LHCN-M2 (cell line): ENCODE measurements at places on chromosomes 4 and X. TPM values are rescaled to one million over a fixed set of nuclear protein-coding genes. Genes with fewer than 3 reads are reported as not detected.

The SLC34A2 gene
- not detected in 2 replicates for total RNA-seq

The GPR50 gene
- total RNA-seq = not detected in 2 replicates

The MBNL3 gene
- total RNA-seq = 3.2 and 3.9 TPM in 2 replicates

The GRIA2 gene
- not detected in 2 replicates for total RNA-seq

The PCSK1N gene
- 1.8 and 3.2 TPM in 2 replicates for total RNA-seq

The KLF3 gene
- 8.4 and 14.1 TPM in 2 replicates for total RNA-seq

The VCX3B gene
- not detected in 2 replicates for total RNA-seq

The NUP54 gene
- total RNA-seq = 42.4 and 48.2 TPM in 2 replicates
